HepG2 (cell line): ENCODE measurements at places on chromosomes 3 and 15. TPM values are rescaled to one million over a fixed set of nuclear protein-coding genes. Genes with fewer than 3 reads are reported as not detected.

LRRC34 gene
- not detected in 2 replicates for total RNA-seq

- H3K4me1 ChIP-seq = peaks cover 10% of the 10 kb centered on the region
- H3K27me3 ChIP-seq = no peaks in the 10 kb centered on the region
- no peak overlapping the region for H3K4me3 ChIP-seq
- no peak overlapping the region for H3K27ac ChIP-seq
- DNase-seq = no peak
These were observed 414.8 kb downstream of the LPP start for GRCh38 chr3:188568736-188569135.

GRCh38 chr15:75163150-75163564, 38.5 kb upstream of the C15orf39 start:
- H3K27ac ChIP-seq = no peak overlapping the region
- no peak overlapping the region for H3K4me3 ChIP-seq
- DNase-seq = no peak
- H3K36me3 ChIP-seq = no peaks in the 10 kb centered on the region
- no peaks in the 10 kb centered on the region for H3K27me3 ChIP-seq

GRCh38 chr15:68373028-68373427, 58.9 kb downstream of the ITGA11 start:
- no peak for DNase-seq
- no peak overlapping the region for H3K4me3 ChIP-seq
- no peaks in the 10 kb centered on the region for H3K4me1 ChIP-seq

GRCh38 chr3:15654127-15654526, 52.6 kb downstream of the BTD start:
- H3K27ac ChIP-seq = no peak overlapping the region
- peaks cover 8% of the 10 kb centered on the region for H3K4me1 ChIP-seq
- no peak for DNase-seq
- no peaks in the 10 kb centered on the region for H3K27me3 ChIP-seq

- H3K4me3 ChIP-seq = no peak overlapping the region
- no peak overlapping the region for H3K27ac ChIP-seq
- H3K4me1 ChIP-seq = no peaks in the 10 kb centered on the region
- DNase-seq = no peak
- H3K27me3 ChIP-seq = peaks cover 10% of the 10 kb centered on the region; the same call in 2 of the 3 replicates
- H3K36me3 ChIP-seq = no peaks in the 10 kb centered on the region
These were observed 130.3 kb downstream of the SLCO3A1 start for GRCh38 chr15:91983729-91984340.

MAN2A2 gene
- 6.7 and 17.5 TPM in 2 replicates for total RNA-seq

- no peak for DNase-seq
- no peak overlapping the region for H3K4me3 ChIP-seq
- no peaks in the 10 kb centered on the region for H3K27me3 ChIP-seq
These were observed 14.4 kb downstream of the NGLY1 start for GRCh38 chr3:25768851-25769250.

- no peaks in the 10 kb centered on the region for H3K27me3 ChIP-seq
- H3K27ac ChIP-seq = no peak overlapping the region
- H3K36me3 ChIP-seq = no peaks in the 10 kb centered on the region
- DNase-seq = no peak
- H3K4me1 ChIP-seq = peaks cover 28% of the 10 kb centered on the region
- H3K4me3 ChIP-seq = no peak overlapping the region
These were observed 8.7 kb downstream of the ATXN7 start for GRCh38 chr3:63872135-63872924.

- no peak overlapping the region for H3K27ac ChIP-seq
- no peak for DNase-seq
- no peak overlapping the region for H3K4me3 ChIP-seq
- H3K36me3 ChIP-seq = peaks cover 5% of the 10 kb centered on the region
- H3K27me3 ChIP-seq = no peaks in the 10 kb centered on the region
These were observed 82.5 kb downstream of the STT3B start for GRCh38 chr3:31615071-31615875.

DNA sequence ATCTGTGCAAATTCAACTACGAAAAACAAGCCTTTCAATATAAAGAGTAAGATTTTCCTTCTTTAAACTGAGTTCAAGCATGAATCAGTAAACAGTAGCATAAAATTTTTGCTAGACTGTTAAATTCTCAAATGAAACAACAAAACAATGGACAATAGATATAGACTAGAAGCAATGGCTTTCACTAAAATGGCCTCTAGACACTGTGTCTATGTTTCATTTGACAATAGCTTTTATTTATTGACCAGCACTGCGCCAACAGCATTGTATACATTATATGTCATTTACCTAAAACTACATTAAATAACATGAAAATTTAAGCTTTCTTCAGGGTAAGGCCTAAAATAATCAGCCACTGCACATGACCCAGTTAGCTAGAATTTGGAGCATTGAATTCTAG, 148.5 kb downstream of the DUT start:
- H3K36me3 ChIP-seq = no peaks in the 10 kb centered on the region
- no peaks in the 10 kb centered on the region for H3K27me3 ChIP-seq
- H3K4me1 ChIP-seq = no peaks in the 10 kb centered on the region
- no peak for DNase-seq
- no peak overlapping the region for H3K4me3 ChIP-seq

DNA sequence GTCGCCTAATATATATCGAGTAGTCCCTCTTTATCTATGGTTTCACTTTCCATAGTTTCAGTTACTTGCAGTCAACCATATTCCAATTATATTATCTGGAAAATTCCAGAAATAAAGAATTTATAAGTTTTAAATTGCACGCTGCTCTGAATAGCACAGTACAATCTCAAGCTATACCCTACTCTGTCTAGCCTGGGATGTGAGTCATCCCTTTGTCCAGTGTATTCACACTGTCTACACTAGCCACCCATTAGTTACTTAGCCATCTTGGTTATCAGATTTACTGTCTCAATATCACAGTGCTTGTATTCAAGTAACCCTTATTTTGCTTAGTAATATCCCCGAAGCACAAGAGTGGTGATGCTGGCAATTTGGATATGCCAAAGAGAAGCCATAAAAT, 72.1 kb upstream of the EOMES start:
- no peak for DNase-seq
- no peak overlapping the region for H3K4me3 ChIP-seq
- H3K27ac ChIP-seq = no peak overlapping the region
- H3K27me3 ChIP-seq = peaks cover under 1% of the 10 kb centered on the region; the same call in 1 of the 3 replicates

DNA sequence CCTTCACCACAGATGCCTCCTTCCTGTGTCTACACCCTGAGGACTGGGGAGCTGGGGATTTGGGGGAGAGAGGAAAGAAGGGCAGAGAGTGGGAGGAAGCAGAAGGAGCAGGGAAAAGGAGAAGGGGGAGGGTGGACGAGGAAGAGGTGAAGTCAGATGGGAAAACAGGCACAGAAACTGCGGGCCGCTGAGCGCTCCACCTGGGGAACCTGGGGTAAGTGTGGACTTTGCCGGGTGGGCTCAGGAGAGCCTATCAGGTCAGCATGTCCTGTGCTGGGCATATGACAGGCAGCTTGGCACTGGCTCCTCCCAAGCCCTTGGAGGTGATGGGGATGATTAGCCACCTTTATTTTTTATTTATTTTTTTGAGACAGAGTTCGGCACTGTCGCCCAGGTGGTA, 62.6 kb downstream of the CORO2B start:
- H3K27me3 ChIP-seq = no peaks in the 10 kb centered on the region; the same call in 2 of the 3 replicates
- no peaks in the 10 kb centered on the region for H3K4me1 ChIP-seq
- no peak overlapping the region for H3K4me3 ChIP-seq
- no peaks in the 10 kb centered on the region for H3K36me3 ChIP-seq
- no peak overlapping the region for H3K27ac ChIP-seq

GABRB3 gene
- total RNA-seq = not detected in 2 replicates

- no peaks in the 10 kb centered on the region for H3K4me1 ChIP-seq
- H3K36me3 ChIP-seq = no peaks in the 10 kb centered on the region
- no peak overlapping the region for H3K4me3 ChIP-seq
- no peak overlapping the region for H3K27ac ChIP-seq
These were observed 36.2 kb downstream of the ILDR1 start for GRCh38 chr3:121985846-121986245.

- H3K36me3 ChIP-seq = no peaks in the 10 kb centered on the region
- no peak for DNase-seq
- no peaks in the 10 kb centered on the region for H3K4me1 ChIP-seq
- no peak overlapping the region for H3K27ac ChIP-seq
- no peaks in the 10 kb centered on the region for H3K27me3 ChIP-seq
These were observed 1028.3 kb upstream of the NR2F2 start for GRCh38 chr15:95302206-95302605.

ARPP19 gene
- total RNA-seq = 123 and 213 TPM in 2 replicates

DNA sequence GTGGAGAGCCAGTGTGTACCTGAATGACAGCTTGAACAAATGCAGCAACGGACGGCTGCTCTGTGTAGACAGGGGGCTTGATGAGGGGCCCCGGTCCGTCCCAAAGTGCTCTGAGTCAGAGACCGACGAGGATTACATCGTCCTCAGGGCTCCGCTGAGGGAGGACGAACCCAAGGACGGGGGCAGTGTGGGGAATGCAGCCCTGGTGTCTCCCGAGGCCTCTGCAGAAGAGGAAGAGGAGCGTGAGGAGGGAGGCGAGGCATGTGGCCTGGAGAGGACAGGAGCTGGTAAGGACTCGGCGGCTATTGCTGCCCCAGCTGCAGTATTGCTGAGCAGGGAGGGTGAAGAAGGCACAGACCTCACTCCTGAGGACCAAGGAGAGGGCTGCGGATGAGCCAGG, 54.4 kb upstream of the WNT7A start:
- no peak overlapping the region for H3K27ac ChIP-seq
- no peaks in the 10 kb centered on the region for H3K36me3 ChIP-seq
- H3K4me1 ChIP-seq = no peaks in the 10 kb centered on the region
- DNase-seq = no peak
- peaks cover 25% of the 10 kb centered on the region; the same call in 2 of the 3 replicates for H3K27me3 ChIP-seq
- H3K4me3 ChIP-seq = no peak overlapping the region

THRB gene
- 22.7 and 30.1 TPM in 2 replicates for total RNA-seq

UBR1 gene
- 18.0 and 21.7 TPM in 2 replicates for total RNA-seq

- H3K4me1 ChIP-seq = peaks cover 7% of the 10 kb centered on the region
- DNase-seq = no peak
- no peak overlapping the region for H3K4me3 ChIP-seq
- H3K27me3 ChIP-seq = no peaks in the 10 kb centered on the region; the same call in 1 of the 2 replicates
- no peak overlapping the region for H3K27ac ChIP-seq
- no peaks in the 10 kb centered on the region for H3K36me3 ChIP-seq
These were observed 289.1 kb downstream of the TIGIT start for GRCh38 chr3:114582929-114583328.

RBM15B gene
- total RNA-seq = 19.3 and 19.6 TPM in 2 replicates

DNA sequence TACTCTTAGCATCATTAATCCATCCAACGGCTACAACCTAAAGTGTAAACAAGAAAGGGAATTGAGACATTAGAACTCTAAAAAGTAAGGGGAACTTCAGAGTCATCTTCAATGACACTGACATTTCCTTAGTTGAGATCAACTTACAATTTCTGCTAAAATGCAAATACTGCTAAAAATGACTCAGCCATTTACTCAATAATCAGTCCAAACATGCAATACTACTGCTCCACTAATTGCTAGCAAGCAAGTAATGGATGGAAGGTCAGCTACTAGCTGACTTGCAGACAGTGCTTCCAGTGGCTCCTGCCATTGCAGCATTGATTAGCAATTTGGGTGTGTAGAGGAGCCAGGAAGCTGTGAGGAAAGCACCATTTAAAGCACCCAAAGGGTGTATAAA, 28.4 kb downstream of the CD200R1L start:
- DNase-seq = no peak
- H3K27ac ChIP-seq = no peak overlapping the region
- no peaks in the 10 kb centered on the region for H3K27me3 ChIP-seq
- peaks cover 11% of the 10 kb centered on the region; the same call in 1 of the 2 replicates for H3K4me1 ChIP-seq
- H3K4me3 ChIP-seq = no peak overlapping the region

- no peaks in the 10 kb centered on the region for H3K27me3 ChIP-seq
- H3K4me3 ChIP-seq = no peak overlapping the region
- no peak overlapping the region for H3K27ac ChIP-seq
- no peaks in the 10 kb centered on the region for H3K36me3 ChIP-seq
- H3K4me1 ChIP-seq = peaks cover 7% of the 10 kb centered on the region; the same call in 1 of the 2 replicates
- DNase-seq = no peak
These were observed 497.7 kb upstream of the THBS1 start for GRCh38 chr15:39083213-39083612.

DNA sequence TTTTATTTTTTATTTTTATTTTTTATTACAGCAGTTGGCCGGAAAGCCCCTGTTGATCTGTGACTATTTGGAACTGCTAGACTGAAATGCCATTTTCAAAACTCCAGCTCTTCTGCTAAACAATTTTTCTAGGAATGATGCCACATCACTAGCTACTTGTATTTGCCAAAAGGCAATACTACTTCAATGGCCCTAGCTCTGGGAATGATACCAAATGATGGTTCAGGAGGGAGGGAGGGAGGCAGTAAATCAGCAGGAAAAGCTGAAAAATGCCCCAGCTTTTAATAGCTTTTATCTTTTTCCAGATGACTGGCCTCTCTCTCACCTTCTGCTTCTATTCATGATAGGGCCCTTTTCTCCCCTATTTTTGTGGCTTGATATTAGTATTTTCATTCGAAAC, 2.6 kb upstream of the CHL1 start:
- H3K4me1 ChIP-seq = no peaks in the 10 kb centered on the region
- H3K27me3 ChIP-seq = peaks cover 7% of the 10 kb centered on the region; the same call in 2 of the 3 replicates
- no peaks in the 10 kb centered on the region for H3K36me3 ChIP-seq
- no peak for DNase-seq
- H3K27ac ChIP-seq = no peak overlapping the region
- no peak overlapping the region for H3K4me3 ChIP-seq

GRCh38 chr3:102092617-102093466, 243.5 kb downstream of the NFKBIZ start:
- no peak for DNase-seq
- no peaks in the 10 kb centered on the region for H3K4me1 ChIP-seq
- H3K27me3 ChIP-seq = no peaks in the 10 kb centered on the region
- H3K4me3 ChIP-seq = no peak overlapping the region
- no peak overlapping the region for H3K27ac ChIP-seq
- no peaks in the 10 kb centered on the region for H3K36me3 ChIP-seq

DNA sequence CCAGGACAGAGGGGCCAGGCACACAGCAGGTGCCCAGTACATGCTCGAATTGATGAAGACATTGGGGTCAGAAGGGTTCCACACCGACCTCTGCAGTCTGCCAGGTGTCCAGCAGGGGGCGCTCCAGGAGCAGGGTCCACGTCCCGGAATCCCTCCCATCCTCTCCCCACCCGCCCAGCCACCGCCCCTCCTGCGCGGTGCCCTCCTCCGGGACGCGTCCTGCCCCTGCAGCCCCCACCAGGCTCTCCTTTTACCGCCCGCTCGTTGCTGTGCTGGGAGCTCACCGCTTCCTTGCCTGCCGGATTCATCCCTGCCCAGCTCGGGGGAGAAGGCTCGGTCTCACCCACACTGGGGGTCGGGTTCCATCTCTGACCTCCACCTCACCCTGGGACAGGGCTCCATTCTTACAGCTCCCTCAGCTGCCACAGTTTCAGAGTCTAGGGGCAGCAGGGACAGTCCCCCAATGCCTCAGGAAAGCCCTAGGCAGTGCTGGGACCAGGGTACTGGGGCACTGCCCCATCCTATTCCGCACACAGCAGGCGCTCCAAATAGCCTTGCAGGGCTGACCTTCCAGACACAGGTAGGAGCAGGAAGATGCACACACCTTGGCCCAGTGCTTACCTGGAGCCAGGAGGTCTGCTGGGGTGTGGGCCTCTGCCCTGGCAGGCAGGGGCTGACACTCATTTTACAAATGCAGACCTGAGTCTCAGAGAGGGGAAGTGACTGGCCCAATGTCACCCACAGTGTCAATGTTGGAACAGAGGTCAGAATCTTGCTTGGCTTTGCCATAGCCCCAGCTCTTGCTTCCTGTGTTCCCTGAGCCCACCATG, 31.0 kb downstream of the GRIP2 start:
- H3K4me3 ChIP-seq = no peak overlapping the region
- H3K27ac ChIP-seq = no peak overlapping the region
- H3K27me3 ChIP-seq = peaks cover 4% of the 10 kb centered on the region; the same call in 1 of the 2 replicates
- H3K4me1 ChIP-seq = no peaks in the 10 kb centered on the region
